Activated CD8-positive, alpha-beta memory T cell treated with anti-CD3 and anti-CD28 coated beads, Interleukin-2, amount 10 ng/mL, durations not matched to agents 7 days and 5 days (primary cell): ENCODE measurements at places on chromosomes 1 and 21. TPM values are rescaled to one million over a fixed set of nuclear protein-coding genes. Genes with fewer than 3 reads are reported as not detected.

OR2T35 gene
- not detected for total RNA-seq

DNA sequence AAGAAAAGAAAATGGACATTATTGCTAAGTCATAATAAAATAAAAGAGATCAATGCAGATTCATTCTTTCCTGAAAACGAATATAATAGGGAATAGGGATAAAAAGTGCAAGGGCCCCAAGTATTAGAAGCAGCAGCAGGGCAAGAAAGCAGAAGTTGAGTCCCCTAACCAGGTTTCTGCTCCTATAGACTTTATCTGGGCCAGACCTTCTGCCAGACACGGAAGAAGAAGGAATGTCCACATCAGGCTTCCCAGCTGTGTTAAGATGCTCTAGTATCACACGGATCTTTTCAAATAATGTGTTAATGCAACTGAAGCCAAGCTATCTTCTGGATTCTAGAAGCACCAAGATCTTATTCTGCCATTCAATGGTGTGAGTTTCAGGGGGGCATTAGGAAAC is 26.9 kb downstream of the CD244 start:
- DNase-seq: no peak
- peaks cover 61% of the 10 kb centered on the region for H3K4me1 ChIP-seq
- peaks cover 41% of the 10 kb centered on the region for H3K36me3 ChIP-seq
- no peaks in the 10 kb centered on the region for H3K27me3 ChIP-seq
- no peak overlapping the region for H3K4me3 ChIP-seq
- peak overlapping the region; percentile 98 for H3K27ac ChIP-seq

GRCh38 chr1:231951374-231951773 is 324.8 kb downstream of the DISC1 start:
- H3K27me3 ChIP-seq: no peaks in the 10 kb centered on the region
- H3K36me3 ChIP-seq: no peaks in the 10 kb centered on the region
- H3K4me1 ChIP-seq: no peaks in the 10 kb centered on the region
- H3K27ac ChIP-seq: no peak overlapping the region

GRCh38 chr1:201183753-201184152 is 6.9 kb upstream of the IGFN1 start:
- H3K27ac ChIP-seq: no peak overlapping the region
- H3K27me3 ChIP-seq: peaks cover 35% of the 10 kb centered on the region
- no peaks in the 10 kb centered on the region for H3K4me1 ChIP-seq
- no peaks in the 10 kb centered on the region for H3K36me3 ChIP-seq
- no peak for DNase-seq
- H3K4me3 ChIP-seq: no peak overlapping the region

TSACC gene
- total RNA-seq: not detected

DNA sequence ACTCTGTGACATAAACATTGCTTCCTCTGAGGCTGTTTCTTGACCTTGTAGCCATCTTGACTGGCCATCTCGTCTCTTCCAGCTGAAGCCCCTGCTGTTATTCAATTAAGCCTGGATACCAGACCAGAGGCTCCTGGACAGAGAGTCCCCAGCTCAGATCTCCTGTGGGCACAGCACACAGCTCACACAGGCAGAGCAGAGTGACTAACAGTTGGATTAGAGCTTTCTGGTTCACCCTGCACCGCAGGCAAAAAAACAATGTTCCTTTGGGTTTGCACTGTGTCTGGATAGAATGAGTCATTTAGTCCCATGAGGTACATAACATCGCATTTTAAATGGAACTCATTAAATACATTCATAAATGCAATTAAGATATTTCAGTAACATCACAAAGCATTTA is 33.4 kb upstream of the USH2A start:
- no peak overlapping the region for H3K4me3 ChIP-seq
- H3K36me3 ChIP-seq: no peaks in the 10 kb centered on the region
- no peak overlapping the region for H3K27ac ChIP-seq

GNG4 gene
- total RNA-seq: 0.53 TPM

- H3K36me3 ChIP-seq: peaks cover 14% of the 10 kb centered on the region
- H3K4me1 ChIP-seq: peaks cover 47% of the 10 kb centered on the region
- H3K4me3 ChIP-seq: no peak overlapping the region
- DNase-seq: no peak
- no peak overlapping the region for H3K27ac ChIP-seq
- H3K27me3 ChIP-seq: no peaks in the 10 kb centered on the region
These were observed 95.3 kb upstream of the HIVEP3 start for GRCh38 chr1:42013881-42014470.

TBX19 gene
- 3.6 TPM for total RNA-seq

KCNH1 gene
- not detected for total RNA-seq
